ENCODE measurements at places on chromosomes 3 and 15. TPM values are rescaled to one million over a fixed set of nuclear protein-coding genes. Genes with fewer than 3 reads are reported as not detected.

Gene BDH1
- total RNA-seq, result 126 TPM

Gene TRAK1
- total RNA-seq, result 32.6 TPM

DNA sequence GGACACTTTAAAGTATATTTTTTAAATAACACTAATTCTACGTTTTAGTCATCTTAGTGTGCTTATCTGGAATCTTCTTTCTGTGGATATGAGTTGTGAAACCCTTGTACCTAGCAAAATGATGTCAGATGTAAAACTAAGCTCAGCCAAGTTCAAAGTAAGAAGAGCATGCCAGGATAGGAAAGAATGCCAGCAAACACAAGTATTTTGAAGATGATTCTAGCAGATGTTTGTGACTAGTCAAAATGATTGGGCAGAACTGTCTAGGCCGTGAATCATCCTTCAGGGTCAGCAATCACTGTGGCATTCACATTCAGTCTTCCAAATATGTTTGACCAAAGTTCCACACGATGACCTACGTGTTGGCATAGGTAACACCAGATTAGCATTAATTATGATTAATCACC lies 5.4 kb upstream of the PLOD2 start:
- DNase-seq, result no peak
- H3K27me3 ChIP-seq, result peaks cover 34% of the 10 kb centered on the region
- H3K4me3 ChIP-seq, result no peak overlapping the region
- H3K27ac ChIP-seq, result no peak overlapping the region

Gene TSPAN3
- total RNA-seq, result 41.6 TPM

Gene AQR
- 43.2 TPM for total RNA-seq

Gene SPINK8
- not detected for total RNA-seq

- H3K4me1 ChIP-seq, result no peaks in the 10 kb centered on the region
- no peak for DNase-seq
- no peaks in the 10 kb centered on the region for H3K27me3 ChIP-seq
- H3K27ac ChIP-seq, result no peak overlapping the region
- H3K4me3 ChIP-seq, result no peak overlapping the region
Measured at GRCh38 chr3:114649331-114649730, 355.5 kb downstream of the TIGIT start.

DNA sequence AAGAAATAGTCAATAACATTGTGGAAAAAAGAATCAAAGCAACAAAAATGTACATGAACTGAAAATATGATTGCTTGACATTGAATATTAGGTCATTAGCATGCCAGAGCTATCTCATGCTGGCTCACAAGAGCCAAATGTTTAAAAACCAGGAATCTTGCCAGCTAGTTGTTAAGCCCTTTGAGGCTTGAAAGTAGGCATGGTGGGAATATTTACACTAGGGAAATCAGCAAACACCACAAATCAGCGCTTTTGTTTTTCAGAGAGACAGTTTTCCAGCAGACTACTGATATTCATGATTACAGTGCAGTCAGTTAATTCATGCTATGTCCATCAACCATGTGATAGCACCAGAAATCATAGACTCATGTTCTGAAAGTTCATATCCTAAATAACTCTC lies 144.8 kb downstream of the ARPP21 start:
- H3K4me3 ChIP-seq, result no peak overlapping the region
- H3K27ac ChIP-seq, result no peak overlapping the region
- H3K4me1 ChIP-seq, result no peaks in the 10 kb centered on the region
- no peak for DNase-seq
- H3K36me3 ChIP-seq, result no peaks in the 10 kb centered on the region

DNA sequence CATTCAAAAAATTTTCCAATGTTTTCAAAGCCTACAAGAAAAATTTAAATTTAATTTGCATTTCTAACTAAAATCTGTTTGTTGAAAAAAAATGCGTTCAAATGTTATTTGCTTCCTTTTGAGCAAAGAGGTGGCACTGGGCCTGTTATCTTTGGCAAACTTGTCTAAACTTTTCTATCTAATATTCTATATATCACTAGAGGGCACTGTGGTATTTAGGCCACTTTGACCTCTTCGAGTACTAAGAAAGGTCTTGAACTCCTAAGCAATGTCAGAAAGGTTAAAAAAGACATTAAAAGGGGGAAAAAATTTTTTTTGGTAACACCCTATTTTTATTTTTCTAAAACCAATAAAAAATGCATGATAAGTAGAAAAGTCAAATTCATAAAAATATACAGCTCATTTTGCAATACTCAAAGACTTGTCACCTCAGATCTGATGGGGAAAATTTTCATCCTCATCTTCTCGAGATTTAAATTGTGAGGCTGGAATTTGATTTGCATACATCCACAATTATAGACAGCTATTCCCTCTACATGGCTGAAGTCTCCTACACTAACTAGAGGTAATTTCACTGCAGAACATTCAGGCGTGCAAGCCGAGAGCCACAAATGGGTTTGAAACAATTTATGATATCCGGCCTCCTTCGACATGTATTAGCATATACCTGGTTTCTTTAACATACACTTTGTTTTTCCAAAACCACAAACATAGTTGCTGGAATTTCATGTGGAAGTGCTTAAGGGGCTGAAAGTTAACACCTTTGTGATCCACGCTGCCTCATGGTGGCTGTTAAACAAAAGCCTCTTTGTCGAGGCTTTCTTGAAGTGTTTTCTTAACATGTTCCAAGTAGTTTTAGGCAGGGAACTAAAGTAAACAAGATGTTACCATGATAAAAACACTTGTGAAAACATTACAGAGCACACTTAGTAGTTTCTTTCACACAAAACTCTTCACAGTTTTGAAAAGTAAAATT lies 576.4 kb downstream of the FOXP1 start:
- H3K4me3 ChIP-seq, result no peak overlapping the region
- H3K4me1 ChIP-seq, result peaks cover 59% of the 10 kb centered on the region

GRCh38 chr3:64216274-64217147 lies 8.8 kb downstream of the PRICKLE2 start:
- no peak overlapping the region for H3K4me3 ChIP-seq
- H3K4me1 ChIP-seq, result no peaks in the 10 kb centered on the region
- peaks cover 2% of the 10 kb centered on the region for H3K27me3 ChIP-seq
- no peak overlapping the region for H3K27ac ChIP-seq
- H3K36me3 ChIP-seq, result no peaks in the 10 kb centered on the region
